ENCODE measurements at places on chromosomes 6 and 20.

DNA sequence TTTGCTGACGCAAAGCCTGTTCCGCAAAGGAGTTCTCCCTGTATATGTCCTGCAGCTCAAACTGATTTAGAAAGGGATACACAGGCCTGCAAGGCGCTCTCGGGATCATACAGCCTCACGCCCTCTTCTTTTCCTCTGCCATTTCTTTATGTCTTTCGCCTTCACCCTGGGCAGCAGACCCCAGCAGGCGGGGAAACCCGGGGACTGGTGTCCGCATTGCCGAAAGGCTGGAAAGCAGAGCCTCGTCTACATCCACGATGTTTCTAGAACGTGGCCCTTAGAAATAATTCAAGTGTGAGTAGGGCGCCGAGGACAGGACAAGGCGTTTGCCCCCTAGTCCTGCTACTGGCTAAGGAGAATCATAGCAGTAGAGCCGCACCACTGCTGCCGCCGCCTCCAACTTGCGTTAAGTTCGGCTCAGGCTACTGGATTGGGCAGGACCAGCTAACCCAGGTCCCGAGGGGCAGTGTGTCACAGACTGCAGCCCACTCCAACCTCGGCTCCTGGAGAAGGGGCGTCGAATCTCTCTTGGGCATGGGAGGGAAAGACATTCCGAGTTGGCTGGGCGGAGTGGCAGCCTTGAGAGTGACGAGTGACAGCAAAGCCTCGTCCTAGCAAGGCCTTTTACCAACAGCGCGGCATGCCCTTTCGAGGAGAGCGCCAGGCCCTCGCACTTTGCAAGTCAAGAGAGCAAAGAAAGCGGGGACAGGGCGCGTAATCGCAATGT lies 2.6 kb upstream of the TBX18 start:
- DNase-seq, result no peak

DNA sequence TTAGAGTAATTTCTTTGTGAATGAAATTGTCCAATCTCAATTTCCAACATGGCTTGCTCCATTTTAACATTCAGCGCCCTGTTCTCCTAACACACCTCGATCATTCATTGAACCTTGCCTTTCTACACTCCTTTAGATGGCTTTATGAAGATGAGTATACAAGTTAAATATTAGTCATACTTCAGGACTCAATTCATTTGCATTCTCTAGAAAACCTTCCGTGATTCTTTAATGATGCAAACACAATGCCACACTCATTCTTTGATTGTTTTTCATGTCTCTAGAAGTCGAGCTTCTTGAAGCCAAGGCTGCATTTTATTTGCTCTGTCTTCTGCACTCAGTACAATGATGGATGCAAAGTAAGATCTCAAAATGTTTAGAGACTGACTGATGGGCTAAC lies 641.2 kb downstream of the DOK5 start:
- DNase-seq, result no peak

DNA sequence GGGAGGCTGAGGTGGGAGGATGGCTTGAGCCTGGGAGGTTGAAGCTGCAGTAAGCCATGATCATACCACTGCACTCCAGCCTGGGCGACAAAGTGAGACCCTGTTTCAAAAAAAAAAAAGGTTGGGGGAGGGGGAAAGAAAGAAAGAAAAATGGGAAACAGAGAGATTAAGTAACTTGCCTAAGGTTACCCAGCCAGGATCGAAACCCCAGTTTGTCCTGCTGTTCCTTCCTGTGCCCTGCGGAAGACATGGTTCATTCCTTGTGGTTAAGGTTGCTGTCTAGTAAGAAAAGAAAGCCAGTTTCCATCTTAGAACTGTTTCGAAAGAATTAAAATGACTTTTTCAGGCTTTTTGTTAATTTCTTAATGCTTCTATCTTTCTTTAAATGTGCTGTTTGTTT lies 29.8 kb downstream of the C6orf89 start:
- DNase-seq, result no peak

DNA sequence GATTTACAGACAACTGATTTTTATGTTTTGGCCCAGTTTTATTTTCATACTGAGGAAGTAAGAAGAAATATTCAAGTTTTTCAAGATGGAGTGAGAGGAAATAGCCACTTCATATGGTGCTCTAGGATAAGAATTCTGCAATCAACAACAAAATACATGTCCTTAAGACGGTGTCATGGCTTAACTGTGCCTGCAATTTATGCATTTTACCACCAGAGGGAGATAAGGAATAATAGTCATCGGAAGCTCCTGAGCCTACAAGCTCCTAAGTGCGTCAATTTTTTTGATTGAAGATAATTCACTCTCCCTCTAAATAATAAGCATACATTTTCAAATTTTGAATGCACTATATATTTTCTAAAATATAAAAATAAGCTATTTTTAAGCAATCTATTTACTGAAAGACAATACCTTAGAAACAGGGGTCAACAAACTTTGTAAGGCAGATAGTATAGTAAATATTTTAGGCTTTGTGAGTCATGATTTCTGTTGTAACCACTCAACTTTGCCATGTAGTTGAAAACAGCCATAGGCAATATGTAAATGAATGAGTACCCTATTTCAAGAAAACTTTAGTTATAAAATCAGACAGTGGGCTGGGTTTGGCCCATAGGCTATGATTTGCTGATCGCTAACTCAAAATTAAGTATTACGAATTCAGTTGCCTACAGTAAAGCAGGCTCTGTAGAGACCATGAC lies 230.9 kb upstream of the DTNBP1 start:
- no peak for DNase-seq

GRCh38 chr20:13567663-13568062 lies 71.1 kb downstream of the TASP1 start:
- no peak for DNase-seq

GRCh38 chr6:111580401-111580800 lies 25.3 kb downstream of the TRAF3IP2 start:
- DNase-seq, result no peak

GRCh38 chr20:63424613-63425012 lies 47.8 kb downstream of the KCNQ2 start:
- no peak for DNase-seq

DNA sequence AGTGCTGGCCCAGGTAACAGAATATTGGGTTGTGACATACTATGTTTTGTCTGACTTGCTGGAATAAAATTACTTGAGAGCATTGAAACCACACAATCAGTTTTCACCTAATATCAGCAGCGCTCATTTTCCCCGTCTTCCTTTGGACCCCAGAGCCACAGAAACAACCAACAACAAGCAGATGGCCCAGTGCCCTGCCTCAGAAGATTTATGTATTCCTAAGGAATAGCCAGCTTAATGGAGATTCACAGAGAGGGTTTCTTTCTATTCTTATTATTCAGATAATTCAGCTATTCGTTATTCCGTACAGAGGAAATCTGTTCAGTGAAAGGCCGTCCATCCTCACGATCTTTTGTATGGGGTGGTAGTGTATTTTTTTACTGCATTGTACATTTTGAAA lies 154.8 kb downstream of the TMEM242 start:
- DNase-seq, result no peak

- DNase-seq, result no peak
Measured at GRCh38 chr6:20893412-20893811, 359.2 kb downstream of the CDKAL1 start.

- DNase-seq, result no peak
Measured at GRCh38 chr20:61733891-61734732, 331.6 kb downstream of the TAF4 start.

DNA sequence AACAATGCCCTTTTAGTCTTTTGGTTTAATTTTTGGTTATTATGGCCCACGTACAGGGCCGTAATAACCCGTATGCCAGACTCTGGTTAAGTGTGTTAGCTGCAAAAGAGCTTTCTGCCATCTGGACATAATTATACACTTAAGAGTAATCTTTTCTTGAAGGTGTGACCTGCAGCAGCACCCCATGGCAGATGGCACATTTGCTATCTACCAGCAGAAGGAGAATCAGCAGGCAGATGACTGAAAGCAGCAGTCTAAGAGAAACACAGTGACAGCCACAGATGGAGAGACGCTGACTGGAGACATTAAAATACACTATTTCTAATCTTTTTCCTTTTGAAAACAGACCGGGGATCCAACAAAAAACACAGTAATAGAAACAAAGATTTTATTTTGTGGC lies 18.7 kb downstream of the ASF1A start:
- DNase-seq, result no peak

GRCh38 chr20:62176866-62177265 lies 6.0 kb upstream of the MTG2 start:
- no peak for DNase-seq

GRCh38 chr6:162814426-162814973 lies 86.7 kb downstream of the PACRG start:
- no peak for DNase-seq

DNA sequence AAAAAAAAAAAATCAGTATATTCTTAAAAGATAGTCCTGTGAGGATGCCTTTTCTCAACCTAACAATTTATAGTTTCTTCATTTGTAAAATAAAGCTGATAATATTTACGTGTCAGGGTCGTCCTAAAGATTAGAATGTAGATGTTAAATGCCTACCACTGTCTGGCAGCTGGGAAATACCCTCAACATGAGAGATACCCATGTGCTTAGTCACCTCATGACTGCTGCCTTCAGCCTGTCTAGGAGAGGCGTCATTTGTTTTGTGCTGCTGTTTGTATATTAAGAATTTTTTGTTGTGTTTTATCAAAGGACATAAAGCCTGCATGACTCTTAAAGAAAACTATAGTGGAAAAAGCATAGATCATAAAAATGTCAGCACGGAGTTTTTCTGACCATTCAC lies 9.5 kb downstream of the FAM120B start:
- no peak for DNase-seq

- DNase-seq, result no peak
Measured at GRCh38 chr20:23105193-23105592, 19.1 kb upstream of the CD93 start.

DNA sequence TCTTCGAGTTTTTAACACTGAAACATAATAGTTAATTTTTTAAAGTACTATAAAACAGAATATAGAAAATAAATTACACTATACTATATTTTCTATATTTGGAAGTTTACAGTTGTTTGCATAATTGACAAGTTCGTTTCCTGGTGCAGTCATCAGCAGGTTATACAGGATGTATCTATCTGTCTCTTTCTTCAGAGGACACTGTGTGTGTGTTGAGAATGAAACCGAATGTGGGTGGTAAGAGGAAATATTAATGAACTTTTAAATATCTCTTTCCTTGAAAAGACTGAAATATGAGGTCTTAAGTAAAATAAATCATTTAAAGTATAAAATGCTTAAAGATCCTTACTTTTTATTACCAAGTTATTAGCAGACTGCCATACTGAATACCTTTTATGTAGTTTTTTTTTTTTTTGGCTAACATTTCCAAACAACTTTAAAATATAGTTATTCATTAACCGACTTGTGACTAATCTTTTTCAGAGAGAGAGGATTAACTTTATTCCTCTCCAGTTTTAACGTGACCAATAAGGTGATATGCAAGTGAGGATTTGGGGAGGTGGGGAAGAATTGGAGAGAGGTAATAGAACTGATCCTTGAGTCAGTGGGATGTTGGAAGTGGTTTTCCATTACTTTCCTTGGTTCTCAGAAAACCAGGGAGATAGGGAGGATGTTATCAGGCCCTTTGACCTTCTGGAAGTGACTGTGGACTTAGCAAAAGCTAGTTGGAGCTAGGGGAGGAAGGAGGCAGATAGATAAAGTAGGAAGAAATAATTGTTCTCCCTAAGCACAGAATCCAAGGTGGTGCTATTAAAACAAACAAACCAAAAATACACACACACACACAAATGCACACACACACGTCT lies 380.0 kb upstream of the FLRT3 start:
- DNase-seq, result no peak

GRCh38 chr6:160733050-160733646 lies 31.1 kb downstream of the PLG start:
- peak; percentile 25 for DNase-seq

DNA sequence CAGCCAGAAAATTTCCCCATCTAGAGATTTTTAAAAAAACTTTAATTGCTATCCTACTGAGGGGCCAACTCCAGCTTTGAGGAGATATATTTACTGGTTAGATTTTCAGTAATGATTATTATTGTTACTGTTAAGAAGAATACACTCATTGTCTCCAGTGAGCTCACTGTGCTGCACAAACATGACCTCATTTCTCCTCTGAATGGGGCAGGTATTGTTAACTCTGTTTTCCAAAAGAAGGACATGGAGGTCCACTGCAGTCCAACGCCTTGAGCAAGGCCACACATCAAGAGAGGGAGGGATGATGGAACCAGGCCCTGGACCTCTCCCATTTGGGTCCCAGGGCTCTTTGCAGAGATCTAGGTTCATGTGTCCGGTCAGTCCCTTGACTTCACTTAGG lies 13.9 kb upstream of the SCUBE3 start:
- DNase-seq, result no peak

- no peak for DNase-seq
Measured at GRCh38 chr6:43887340-43887858, 117.4 kb downstream of the VEGFA start.

DNA sequence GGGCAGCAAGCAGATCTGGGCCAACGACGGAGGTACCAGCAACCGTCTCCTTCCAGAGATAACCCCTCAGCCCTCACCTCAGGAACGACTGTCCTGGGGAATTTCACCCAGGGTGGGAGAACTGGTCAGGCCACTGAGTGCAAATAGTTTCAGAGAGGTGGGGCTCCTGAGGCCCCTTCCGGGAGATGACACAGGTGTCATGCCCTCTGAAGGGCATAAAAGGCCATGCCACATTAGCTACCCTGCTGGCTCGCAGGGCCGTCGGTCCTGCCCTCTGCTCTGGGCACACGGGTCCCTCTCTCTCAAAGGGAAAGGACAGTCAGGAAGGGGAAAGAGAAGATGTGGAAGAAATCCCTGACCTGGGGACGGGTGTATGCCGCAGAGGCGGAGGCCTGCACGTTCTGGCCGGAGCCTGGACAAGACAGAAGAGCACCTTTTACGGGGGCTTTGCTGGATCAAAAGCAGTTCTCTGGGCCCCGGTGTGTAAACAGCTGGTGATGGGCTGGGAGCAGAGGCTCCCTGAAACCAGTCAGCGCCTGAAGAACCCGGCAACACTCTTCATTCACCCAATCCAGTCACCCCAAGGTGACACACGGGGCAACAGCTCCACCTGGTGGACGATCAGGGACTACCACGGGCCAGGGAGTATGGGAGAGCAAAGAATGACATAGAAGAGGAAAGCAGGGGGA lies 6.4 kb upstream of the TAF8 start:
- DNase-seq, result peak; percentile 86

- no peak for DNase-seq
Measured at GRCh38 chr20:62476056-62476838, 452 bp upstream of the GATA5 start.

Measured in Jurkat, Clone E6-1 (cell line).